ENCODE measurements at places on chromosomes 16 and 17. TPM values are rescaled to one million over a fixed set of nuclear protein-coding genes. Genes with fewer than 3 reads are reported as not detected.

Gene PPM1D
- total RNA-seq: 22.6 TPM

Gene CES5A
- not detected for total RNA-seq

Gene ATP2C2
- total RNA-seq: not detected

Gene WDR81
- 10.7 TPM for total RNA-seq

Gene KRTAP4-4
- total RNA-seq: not detected

Gene TP53TG3D
- not detected for total RNA-seq

Gene SYCE1L
- total RNA-seq: 0.97 TPM

Gene TMEM204
- 15.0 TPM for total RNA-seq

Gene CNGB1
- not detected for total RNA-seq

Gene NAGS
- 3.2 TPM for total RNA-seq

Gene CDR2L
- total RNA-seq: 18.8 TPM

Gene MYO15A
- 0.15 TPM for total RNA-seq

Gene USP43
- not detected for total RNA-seq

Gene GGT6
- not detected for total RNA-seq

Gene SLFN13
- 1.3 TPM for total RNA-seq

Gene OR2C1
- not detected for total RNA-seq

Gene UBE2O
- 13.7 TPM for total RNA-seq

Gene ZDHHC1
- 7.8 TPM for total RNA-seq

Gene CDH13
- total RNA-seq: 94.5 TPM

Gene ESRP2
- 0.15 TPM for total RNA-seq

Gene NLGN2
- total RNA-seq: 2.6 TPM

Gene ZSCAN32
- 10.1 TPM for total RNA-seq

Gene SLC5A10
- total RNA-seq: not detected

Gene TBC1D3B
- 1.4 TPM for total RNA-seq

Gene TACO1
- 27.0 TPM for total RNA-seq

Gene FBXW10B
- total RNA-seq: 0.15 TPM

Gene EFNB3
- 0.15 TPM for total RNA-seq

Gene CD300A
- total RNA-seq: not detected

Gene ZSCAN10
- not detected for total RNA-seq
